Stimulated activated CD4-positive, alpha-beta T cell treated with anti-CD3 and anti-CD28 coated beads, TNF-alpha, amount 100 ng/mL, for 4 hours (primary cell): ENCODE measurements at places on chromosomes 2 and 18.

DNA sequence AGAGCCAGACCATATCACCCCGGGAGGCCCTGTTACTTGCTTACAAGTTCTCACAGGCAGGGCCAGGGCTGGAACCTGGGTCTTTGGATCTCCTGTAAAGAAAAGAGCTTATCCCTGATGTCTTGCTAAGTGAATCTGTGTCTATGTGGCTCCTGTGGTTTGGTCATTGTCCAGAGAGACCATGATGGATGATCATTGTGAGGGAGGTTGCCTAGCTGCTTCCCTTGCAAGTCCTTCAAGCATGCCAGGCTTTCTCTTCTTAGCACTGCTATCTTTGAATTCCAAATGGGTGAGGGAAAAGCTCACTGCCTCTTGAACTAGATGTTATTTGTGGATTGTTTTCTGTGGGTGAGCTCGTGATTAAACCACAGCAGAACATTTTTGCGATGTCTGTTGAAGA is 151.6 kb downstream of the FSHR start:
- no peak for DNase-seq

- no peak for DNase-seq
These were observed 332.1 kb downstream of the AGPS start for GRCh38 chr2:177724398-177725287.

GRCh38 chr2:56871644-56872043 is 687.9 kb downstream of the CCDC85A start:
- no peak for DNase-seq

DNA sequence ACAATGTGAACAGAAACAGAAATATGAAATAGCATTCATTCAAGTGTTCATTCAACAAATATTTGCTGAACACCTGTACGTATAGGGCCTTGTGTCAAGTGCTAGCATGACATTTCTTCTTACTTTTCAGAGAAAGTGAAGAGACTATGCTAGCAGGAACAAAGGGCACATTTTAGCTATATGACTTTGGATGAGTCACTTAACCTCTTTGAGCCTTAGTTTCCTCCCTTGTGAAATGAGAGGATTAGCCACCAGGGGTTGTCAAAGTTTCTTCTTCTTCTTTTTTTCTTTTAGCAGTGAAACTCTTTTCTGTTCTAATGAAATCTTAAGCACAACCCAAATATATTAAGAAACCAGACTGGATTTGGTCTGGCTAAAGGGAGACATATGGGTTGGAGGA is 53.1 kb downstream of the FIGN start:
- no peak for DNase-seq

DNA sequence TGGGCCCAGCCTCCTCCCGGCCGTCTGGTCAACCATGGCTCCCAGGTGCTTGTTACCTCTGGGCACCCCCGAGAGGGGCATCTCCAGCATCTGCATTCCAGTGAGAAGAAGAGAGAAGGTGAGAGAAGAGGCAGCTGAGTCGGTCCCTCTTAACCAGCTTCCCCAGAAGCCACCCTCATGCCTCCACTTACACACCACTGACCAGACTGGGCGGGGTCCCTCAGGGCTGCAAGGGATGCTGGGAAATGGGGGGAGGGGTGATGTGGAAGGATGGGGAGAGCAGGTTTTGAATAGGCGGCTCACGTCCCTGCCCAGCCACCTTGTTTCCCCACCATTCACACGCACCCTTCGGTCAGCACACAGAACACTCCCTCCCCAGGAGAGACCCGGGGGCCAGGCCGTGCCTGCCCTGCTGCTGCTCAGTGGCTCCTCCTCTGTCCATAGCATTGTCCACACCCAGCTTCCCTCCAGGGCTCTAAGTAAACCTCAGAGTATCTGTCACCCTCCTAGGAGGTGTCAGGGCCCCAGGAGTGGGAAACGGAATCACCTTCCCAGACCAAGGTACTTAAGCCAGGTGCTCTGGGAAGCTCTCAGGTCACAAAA is 34.7 kb downstream of the GBX2 start:
- DNase-seq, result no peak

GRCh38 chr18:11035814-11036495 is 113.4 kb downstream of the PIEZO2 start:
- DNase-seq, result no peak

GRCh38 chr2:194301946-194302345 is 1355.1 kb upstream of the SLC39A10 start:
- no peak for DNase-seq

- no peak for DNase-seq
These were observed 127.9 kb downstream of the PIEZO2 start for GRCh38 chr18:11021477-11021876.

DNA sequence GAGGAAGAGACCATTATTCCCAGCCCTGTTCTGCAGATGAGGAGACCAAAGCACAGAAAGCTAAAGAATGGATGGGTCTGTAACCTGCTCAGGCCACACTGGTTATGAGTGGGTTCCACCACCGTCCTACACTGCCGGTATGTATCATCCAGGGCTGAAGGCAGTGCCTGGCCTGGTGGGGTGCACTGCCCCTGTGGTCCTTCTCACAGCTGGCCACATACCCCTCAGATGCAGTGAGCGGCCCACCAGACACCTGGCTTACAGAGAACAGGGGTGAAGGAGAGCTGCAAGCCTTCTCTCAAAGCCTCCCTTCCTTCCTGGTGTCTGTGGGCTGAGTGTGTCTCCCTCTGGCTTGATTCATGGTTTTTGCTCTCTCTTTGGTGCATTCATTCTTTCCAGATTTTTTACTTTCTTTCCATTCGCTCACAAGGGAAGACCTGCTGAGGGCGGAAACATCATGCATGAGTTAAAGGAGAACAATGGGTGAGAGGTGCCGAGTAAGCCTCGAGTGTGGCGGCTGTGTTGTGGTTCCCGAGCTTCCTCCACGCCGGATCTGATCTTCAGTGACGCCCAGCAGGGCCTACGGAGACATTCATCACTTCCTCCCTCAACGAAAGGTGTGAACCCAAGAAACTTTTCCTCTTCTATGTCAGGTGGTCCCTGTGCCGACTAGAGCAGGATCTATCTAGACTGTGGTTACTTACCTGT is 62.1 kb upstream of the REL start:
- DNase-seq, result peak; percentile 71

- DNase-seq, result no peak
These were observed 183.1 kb upstream of the SH3BP4 start for GRCh38 chr2:234768608-234769196.

GRCh38 chr2:44616667-44617155 is 255.0 kb downstream of the CAMKMT start:
- DNase-seq, result no peak

- no peak for DNase-seq
These were observed 2.8 kb downstream of the CYTIP start for GRCh38 chr2:157441072-157441454.

DNA sequence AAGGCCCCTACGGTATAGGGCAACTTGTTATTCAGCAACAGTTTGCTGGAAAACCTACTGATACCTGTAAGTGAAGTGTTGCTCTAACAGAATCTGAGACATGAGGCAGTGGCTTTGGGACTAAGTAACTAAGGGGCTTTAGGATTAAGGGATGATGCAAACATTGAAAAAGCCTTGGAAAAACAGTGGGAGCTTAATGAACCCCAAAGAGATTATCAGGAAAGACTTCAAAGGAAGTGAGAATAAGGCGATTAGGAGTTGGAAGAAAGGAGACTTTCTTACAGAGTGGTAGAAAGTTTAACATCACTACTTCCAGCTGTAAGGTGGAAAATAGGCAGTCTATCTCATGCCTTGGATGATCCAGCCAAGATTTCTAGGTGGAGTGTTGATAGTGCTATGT is 158.2 kb upstream of the TRIB2 start:
- no peak for DNase-seq

DNA sequence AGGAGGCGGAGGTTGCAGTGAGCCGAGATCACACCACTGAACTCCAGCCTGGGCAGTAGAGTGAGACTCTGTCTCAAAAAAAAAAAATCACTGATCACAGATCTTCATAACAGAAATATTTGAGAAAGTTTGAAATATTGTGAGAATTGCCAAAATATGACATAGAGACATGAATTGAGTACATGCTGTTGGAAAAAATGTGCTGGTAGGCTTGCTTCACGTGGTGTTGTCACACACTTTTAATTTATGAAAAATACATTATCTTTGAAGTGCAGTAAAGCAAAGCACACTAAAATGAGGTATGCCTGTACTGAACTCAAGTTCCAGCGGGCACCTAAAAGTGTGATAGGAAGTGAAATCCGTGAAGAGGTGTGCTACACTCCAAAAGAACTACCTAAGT is 152.6 kb downstream of the TMEFF2 start:
- DNase-seq, result no peak

- DNase-seq, result no peak
These were observed 6.7 kb upstream of the QPCT start for GRCh38 chr2:37337620-37338280.

DNA sequence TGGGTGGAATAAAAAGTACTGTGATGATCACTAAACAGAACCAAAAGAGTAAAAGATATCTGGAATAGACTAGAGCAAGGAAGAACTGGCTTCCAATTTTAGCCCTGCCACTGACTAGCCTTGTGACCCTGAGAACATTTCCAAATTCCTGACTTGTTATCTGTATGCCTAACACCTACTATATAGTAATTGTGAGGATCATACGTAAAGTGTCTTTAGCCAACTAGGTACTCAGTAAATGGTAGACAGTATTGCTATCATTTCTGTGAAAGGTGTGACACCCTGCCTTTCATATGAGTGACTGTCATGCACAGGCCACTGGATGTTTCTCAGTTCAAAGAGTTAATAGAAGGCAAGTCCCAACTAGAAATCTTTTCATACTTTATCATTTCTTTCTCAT is 29.8 kb downstream of the CYTIP start:
- DNase-seq, result no peak

DNA sequence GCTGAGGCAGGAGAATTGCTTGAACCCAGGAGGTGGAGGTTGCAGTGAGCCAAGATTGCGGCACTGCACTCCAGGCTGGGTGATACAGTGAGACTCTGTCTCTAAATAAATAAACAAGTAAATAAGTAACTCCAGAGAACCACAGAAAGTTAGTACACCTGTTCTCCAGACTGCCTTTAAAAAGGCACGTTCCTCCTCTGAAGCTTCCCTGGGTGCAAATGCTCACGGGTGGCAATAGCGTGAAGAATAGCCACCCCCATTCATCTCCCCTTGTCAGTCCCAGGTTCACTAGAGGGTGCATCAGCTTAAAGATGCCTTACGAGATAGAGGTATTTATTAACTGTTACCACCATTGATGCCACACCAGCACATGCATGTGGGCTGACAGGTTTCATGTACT is 64.3 kb upstream of the RTN4 start:
- no peak for DNase-seq

DNA sequence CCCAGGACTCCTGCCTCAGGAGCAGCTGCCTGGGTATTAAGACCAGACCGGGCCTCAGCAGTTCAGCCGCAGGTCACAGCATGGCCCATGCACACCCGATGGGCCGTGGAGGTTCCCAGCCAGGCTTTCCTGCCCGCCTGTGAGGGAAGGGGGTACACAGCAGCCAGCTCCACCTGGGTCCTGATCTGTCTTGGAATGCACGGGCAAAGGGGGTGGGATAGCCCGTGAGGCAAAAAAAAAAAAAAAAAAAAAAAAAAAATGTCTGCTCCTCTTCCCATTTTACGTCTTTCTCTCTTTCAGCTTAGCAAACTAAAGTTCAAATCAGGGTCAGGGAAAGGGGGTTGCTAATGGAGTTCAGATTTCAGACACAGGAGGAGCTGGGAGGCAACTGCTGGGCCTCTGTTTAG is 385.2 kb downstream of the TNS1 start:
- DNase-seq, result no peak

- DNase-seq, result no peak
These were observed 243.6 kb downstream of the IRS1 start for GRCh38 chr2:226556050-226556449.

DNA sequence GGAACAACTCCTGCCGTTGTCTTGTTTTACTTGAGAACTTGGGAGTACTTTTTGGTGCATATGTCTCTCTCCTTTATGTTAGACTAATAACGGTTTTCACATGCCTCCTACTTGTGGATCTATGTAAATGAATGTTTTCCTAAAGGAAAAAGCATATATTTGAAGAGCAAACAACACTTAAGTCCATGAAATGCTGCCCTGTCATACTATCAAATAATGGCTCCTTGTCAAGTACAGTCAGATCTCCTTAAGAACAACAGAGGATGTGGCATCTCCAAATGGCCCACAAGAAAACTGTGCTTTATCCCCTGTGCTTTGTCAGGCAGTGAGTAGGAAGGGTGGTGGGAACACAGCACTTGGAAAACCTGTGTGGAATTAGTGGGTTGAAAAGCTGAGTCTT is 198.2 kb downstream of the PTGR3 start:
- no peak for DNase-seq

DNA sequence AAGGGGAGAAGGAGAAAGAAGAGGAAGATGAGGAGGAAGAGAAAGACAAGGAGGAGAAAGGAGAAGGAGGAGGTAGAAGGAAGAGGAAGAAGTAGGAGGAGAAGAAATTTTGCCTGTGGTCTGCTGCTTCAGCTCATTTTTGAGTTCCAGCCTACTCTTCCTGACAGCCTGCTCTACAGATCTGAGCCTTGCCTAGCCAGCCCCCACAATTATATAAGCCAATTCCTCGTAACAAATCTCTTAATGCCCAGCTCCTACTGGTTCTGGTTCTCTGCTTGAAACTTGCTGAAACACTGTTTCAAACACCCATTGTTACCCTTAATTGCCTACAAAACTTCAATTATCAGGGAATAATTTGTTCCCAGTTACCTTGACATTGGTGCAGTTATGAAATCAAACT is 1014.2 kb upstream of the CELF4 start:
- DNase-seq, result no peak
